RPMI7951 (cell line): ENCODE measurements at places on chromosomes 5 and 9. TPM values are rescaled to one million over a fixed set of nuclear protein-coding genes. Genes with fewer than 3 reads are reported as not detected.

BTNL8 gene
- 0.12 and 0.29 TPM in 2 replicates for total RNA-seq

GABRG2 gene
- total RNA-seq = under 0.01 TPM in 1 of 2 replicates, not detected in the other

MATR3 gene
- total RNA-seq = 209 and 241 TPM in 2 replicates

PCDHGA8 gene
- 1.6 and 1.9 TPM in 2 replicates for total RNA-seq

CAVIN4 gene
- total RNA-seq = 0.48 and 0.59 TPM in 2 replicates

GFI1B gene
- not detected in 2 replicates for total RNA-seq

SLC46A2 gene
- not detected in 2 replicates for total RNA-seq

FOXE1 gene
- not detected in 2 replicates for total RNA-seq

HARS2 gene
- total RNA-seq = 22.6 and 25.5 TPM in 2 replicates

NR5A1 gene
- not detected in 2 replicates for total RNA-seq

LECT2 gene
- total RNA-seq = not detected in 2 replicates

MRPL50 gene
- total RNA-seq = 30.8 and 37.2 TPM in 2 replicates

SKP2 gene
- total RNA-seq = 33.7 and 39.3 TPM in 2 replicates

WASHC1 gene
- total RNA-seq = 1.8 and 3.0 TPM in 2 replicates

PCSK5 gene
- total RNA-seq = 0.36 and 0.39 TPM in 2 replicates

ANKDD1B gene
- not detected in 2 replicates for total RNA-seq

SAPCD2 gene
- total RNA-seq = 15.3 and 21.8 TPM in 2 replicates

PLAC8L1 gene
- not detected in 2 replicates for total RNA-seq

SLC35D2 gene
- 21.3 and 21.9 TPM in 2 replicates for total RNA-seq

SELENOP gene
- total RNA-seq = 0.48 and 0.49 TPM in 2 replicates

SLCO4C1 gene
- total RNA-seq = under 0.01 TPM in 2 replicates

PCDHB14 gene
- total RNA-seq = 0.72 and 0.88 TPM in 2 replicates

SVEP1 gene
- total RNA-seq = 10.9 and 17.2 TPM in 2 replicates

FOXD4L4 gene
- total RNA-seq = 0.20 TPM in 1 of 2 replicates, not detected in the other

GOLPH3 gene
- total RNA-seq = 56.3 and 56.7 TPM in 2 replicates

LYSMD3 gene
- total RNA-seq = 11.7 and 15.9 TPM in 2 replicates

GFPT2 gene
- total RNA-seq = 13.9 and 15.8 TPM in 2 replicates

ACER2 gene
- total RNA-seq = 1.5 and 2.3 TPM in 2 replicates

UGT3A2 gene
- 0.39 TPM in 1 of 2 replicates, not detected in the other for total RNA-seq

SPEF2 gene
- total RNA-seq = 0.84 and 0.98 TPM in 2 replicates

PCDHA12 gene
- not detected in 2 replicates for total RNA-seq

HTR1A gene
- total RNA-seq = not detected in 2 replicates

SCGB3A2 gene
- total RNA-seq = not detected in 2 replicates

ZBED3 gene
- total RNA-seq = 0.29 and 0.60 TPM in 2 replicates

MCTP1 gene
- 3.4 and 3.8 TPM in 2 replicates for total RNA-seq

PCDHGC4 gene
- 0.78 and 1.1 TPM in 2 replicates for total RNA-seq

RORB gene
- total RNA-seq = under 0.01 TPM in 1 of 2 replicates, not detected in the other

SLC36A2 gene
- total RNA-seq = not detected in 2 replicates

INSYN2B gene
- 6.2 and 8.4 TPM in 2 replicates for total RNA-seq

C5orf58 gene
- 0.68 TPM in 1 of 2 replicates, not detected in the other for total RNA-seq

ZFP37 gene
- total RNA-seq = 5.1 and 6.0 TPM in 2 replicates
